ENCODE measurements at places on chromosomes 3 and 15.

DNA sequence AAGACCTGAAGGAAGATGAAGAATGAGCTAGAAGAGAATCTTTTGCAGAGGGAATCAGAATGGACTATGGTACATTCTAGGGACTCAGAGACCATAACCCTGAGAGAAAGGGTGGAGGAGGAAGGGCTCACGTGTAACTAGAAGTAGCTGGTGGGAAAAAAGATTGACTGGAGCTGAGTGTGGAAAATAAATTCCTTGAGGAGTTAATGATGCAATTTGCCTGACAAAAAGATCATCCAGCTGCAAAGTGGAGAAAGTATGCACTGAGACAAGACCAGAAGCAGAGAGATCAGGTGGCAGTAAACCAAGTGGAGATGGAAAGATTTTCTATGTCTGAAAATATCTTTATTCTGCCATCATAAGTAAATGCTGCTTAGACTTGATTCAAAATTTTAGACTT is 52.9 kb upstream of the TBL1XR1 start:
- DNase-seq: no peak

- no peak for DNase-seq
Measured at GRCh38 chr3:139537795-139538621, 1.5 kb downstream of the RBP1 start.

DNA sequence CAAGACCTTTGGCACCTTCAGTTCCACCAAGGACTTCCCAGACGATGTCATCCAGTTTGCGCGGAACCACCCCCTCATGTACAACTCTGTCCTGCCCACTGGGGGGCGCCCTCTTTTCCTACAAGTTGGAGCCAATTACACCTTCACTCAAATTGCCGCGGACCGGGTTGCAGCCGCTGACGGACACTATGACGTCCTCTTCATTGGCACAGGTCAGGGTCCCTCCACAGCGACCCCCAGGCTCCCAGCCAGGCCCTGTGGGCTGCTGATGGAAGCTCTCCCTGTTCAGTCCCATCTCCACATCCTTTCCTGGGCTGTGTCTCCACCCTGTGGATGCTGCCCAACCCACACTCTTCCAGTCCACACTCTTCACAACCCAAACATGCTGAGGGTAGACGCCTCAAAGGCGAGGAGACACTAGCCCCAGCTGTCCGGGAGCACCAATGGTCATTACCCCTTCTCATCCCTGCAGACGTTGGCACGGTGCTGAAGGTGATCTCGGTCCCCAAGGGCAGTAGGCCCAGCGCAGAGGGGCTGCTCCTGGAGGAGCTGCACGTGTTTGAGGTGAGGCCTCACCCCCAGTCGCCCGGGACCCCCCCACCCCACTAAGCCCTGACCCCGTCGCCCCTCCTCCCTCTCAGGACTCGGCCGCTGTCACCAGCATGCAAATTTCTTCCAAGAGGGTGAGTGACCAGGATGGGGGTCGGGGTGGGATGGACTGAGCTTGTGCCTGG is 4.3 kb upstream of the LSMEM2 start:
- peak; percentile 33 for DNase-seq

- no peak for DNase-seq
Measured at GRCh38 chr3:113008117-113008516, 17.3 kb downstream of the GTPBP8 start.

DNA sequence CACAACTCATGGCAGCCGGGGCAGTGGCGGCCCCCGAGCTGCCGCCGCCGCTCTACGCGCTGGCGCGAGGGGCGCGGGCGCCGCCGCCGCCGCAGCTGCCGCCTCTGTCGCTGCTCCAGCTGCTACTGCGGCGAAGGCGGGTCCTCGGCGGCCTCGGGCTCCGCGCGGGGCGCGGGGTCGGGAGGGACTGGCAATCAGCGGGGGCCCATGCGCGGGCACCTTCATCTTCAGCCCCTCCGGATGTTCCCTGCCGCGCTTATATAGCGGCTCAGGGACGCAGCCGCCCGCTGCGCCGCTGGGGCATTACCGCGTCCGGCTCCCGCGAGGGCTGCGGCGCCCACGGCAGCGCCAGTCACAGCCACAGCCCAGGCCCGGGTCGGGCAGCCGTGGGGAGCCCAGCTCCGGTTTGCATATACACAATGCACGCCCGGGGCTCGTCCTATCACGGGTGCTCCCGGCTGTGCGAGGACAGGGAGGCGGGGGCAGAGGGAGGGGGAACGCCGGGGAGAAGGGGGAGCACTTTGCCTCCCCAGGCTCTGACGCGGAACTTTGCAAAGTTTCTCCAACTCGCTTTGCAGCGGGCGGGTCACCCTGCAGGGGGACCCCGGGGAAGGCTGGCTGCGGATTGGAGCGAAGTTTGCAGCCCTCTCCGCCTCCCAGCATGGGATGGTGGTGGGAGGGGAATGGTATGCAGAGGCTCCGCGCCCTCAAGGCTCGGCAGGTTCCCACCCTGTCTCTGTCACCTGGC is at the start of gene VGLL3:
TSS of gene VGLL3 (minus strand) at position 416 of the 748 bp plus-strand sequence. CDS start at position 10, 406 bp downstream.
- peak; percentile 32 for DNase-seq

DNA sequence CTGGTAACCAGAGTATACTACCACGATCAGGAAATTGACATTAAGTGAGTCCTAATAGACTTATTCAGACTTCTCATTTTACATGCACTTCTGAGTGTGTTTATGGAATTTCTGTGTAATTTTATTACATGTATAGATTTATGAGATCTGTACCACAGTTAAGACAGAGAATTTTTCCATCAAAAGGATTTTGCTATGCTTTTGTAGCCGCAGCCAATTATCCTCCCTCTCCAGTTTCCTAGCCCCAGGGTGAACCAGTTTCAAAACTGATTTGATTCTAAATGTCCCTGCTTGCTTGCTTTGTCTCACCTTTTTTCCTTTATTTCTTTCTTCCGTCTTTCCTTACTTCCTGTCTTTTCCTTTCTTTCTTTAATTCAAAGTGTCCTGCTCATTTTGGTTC is 661.2 kb upstream of the BCHE start:
- no peak for DNase-seq

GRCh38 chr15:52789601-52790168 is 451 bp downstream of the ONECUT1 start:
- peak; percentile 52 for DNase-seq

DNA sequence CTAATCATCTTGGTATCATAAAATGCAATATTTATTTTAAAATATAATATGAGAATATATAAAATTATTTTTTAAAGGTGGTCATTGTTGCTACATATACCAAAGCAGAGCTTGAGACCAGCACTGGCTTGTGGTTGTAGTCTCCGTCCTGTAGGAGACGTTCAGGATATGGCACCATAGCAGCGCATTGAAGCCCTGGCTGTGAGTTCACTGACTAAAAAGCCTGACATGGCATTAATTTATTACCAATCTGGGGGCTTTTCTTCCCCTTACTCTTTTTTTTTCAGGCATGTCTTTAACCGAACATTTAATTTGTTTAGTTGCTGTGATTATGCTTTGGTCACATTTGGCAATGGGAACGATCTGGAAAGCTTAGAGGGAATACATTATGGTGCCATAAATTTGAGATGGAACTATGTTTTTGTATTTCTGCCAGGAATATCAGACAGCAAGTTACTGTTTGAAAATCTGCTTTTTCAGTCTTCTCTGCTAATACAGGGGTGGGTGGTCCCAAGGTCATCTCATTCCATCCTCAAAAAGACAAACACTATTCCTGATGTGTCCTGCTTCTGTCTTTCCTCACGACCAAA is 108.5 kb downstream of the ZIC4 start:
- no peak for DNase-seq

GRCh38 chr3:70095260-70095659 is 95.7 kb downstream of the SAMMSON start:
- DNase-seq: no peak

DNA sequence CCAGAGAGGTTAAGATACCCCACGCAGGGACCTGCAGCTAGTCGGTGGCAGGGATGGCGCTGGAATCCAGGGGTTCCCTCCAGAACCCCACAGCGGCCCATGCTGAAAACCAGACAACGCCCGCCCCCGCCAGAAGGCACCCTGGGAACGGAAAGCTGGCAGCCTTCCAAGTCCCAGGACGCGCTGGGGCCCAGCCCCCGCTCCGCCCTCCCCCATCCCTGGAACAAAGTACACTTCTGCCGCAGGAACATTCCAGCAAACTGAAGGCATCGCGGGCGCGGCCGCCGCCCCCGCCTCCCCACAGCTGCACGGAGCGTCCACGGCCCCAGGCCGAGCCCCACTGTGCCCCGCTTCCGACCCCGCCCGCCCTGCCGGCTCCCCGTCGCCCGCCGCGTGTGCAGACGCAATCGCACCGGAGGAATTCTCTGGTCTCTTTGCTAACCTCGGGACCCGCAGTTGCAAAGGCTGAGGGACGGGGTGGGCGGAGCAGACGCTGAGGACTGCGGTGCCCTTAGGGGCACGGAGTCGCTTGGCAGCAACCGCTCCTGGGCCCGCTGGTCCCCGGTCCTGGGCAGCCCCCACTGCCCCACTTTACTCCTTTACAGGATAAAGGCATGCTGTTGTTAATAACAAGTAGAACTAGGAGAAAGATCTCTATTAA is 44.8 kb upstream of the RNU6-1 start:
- DNase-seq: peak; percentile 69

GRCh38 chr15:63403254-63403945 is 21.8 kb upstream of the CA12 start:
- no peak for DNase-seq

GRCh38 chr3:162738784-162739183 is 1242.2 kb downstream of the OTOL1 start:
- no peak for DNase-seq

GRCh38 chr3:194069421-194070219 is 66.3 kb upstream of the HES1 start:
- no peak for DNase-seq

GRCh38 chr3:190339130-190339529 is 16.9 kb upstream of the CLDN1 start:
- no peak for DNase-seq

GRCh38 chr3:49157289-49157688 is 8.8 kb downstream of the CCDC71 start:
- DNase-seq: no peak

GRCh38 chr15:60932051-60932915 is 296.8 kb downstream of the RORA start:
- no peak for DNase-seq
